Mesothelial cell of epicardium (in vitro differentiated cells): ENCODE measurements at places on chromosomes 2 and 18. TPM values are rescaled to one million over a fixed set of nuclear protein-coding genes. Genes with fewer than 3 reads are reported as not detected.

- DNase-seq = peak; percentile 34
Measured at GRCh38 chr2:224584785-224585210, 365 bp downstream of the CUL3 start.

DNA sequence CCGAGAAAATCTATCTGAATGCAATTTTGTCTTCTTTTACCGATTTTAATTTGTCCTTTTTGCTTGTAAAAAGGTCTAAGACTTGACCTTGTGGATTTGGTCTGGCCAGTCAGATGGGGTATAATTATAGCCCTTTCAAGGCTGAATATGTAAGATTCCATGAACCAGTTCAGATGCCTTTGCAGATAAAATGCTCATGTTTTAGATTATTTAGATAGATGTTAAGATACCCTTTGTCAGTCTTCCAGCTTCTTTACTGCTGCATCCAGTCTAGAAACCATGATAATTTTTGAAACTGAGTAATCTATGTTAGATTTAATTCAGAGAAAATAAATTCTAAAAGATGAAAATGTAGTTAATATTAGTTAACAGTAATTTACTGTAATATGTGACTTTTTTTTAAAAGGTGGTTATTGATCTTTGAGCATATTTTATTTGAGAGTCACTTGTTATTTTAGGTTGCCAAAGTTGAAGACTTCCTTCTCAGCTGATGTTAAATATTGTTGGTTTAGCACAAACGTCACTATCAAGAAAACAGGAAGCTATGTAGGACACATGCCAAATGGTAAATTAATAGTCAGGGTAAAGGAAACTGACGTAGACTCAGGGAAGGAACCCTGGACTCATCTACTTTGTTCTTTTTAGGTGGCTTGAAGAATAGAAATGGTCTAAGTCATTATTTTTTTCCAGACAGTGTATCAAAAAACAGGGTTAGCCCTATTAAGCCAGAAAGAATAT lies 29.8 kb downstream of the BABAM2 start:
- DNase-seq = no peak

- no peak for DNase-seq
Measured at GRCh38 chr2:109507828-109508227, 105.9 kb downstream of the SEPTIN10 start.

Gene RRM2
- total RNA-seq = 30.8 to 35.7 TPM (median 32.7 TPM) in 3 replicates

DNA sequence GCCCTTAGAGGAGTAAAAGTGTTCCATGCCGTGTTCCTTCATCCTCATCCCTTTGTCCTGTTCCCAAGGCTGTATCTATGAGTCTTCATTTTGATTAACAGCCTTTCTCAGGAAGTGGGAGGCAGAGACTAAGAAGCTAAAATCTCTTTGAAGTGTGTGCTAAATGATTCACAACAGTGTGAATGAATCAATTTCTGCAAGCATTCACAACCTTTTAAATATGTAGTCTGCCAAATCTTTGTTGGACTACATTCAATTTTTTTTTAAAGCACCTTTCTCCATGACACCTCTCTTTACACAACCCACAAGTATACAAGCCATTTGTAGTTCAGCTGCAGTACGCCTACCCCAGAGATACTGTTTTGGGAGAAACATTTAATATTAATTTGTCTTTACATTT lies 408.6 kb upstream of the FANCL start:
- DNase-seq = no peak

Gene SPIRE1
- total RNA-seq = 24.2 to 27.4 TPM (median 25.1 TPM) in 3 replicates

DNA sequence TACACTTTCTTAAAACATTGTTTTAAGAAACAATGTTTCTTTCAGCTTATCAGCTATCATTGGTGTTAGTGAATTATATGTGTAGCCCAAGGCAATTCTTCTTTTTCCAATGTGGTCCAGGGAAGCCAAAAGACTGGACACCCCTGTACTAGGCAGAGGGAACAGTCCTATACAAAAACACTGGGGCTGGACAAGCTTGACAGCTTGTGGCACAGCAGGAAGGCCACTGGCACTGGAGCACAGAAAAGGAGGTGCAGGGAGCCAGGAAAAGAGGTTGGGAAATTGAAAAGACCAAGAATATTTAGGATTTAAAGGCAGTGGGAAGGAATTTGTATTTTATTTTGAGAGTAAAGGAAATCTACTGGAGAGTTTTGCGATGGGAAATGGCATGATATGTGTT lies 47.7 kb downstream of the SRD5A2 start:
- DNase-seq = no peak

Gene ST6GAL2
- 16.3 to 19.4 TPM (median 19.3 TPM) in 3 replicates for total RNA-seq

Gene IFIH1
- 8.4 to 10.7 TPM (median 9.3 TPM) in 3 replicates for total RNA-seq

GRCh38 chr2:217919781-217920351 lies 82.9 kb downstream of the TNS1 start:
- no peak for DNase-seq

DNA sequence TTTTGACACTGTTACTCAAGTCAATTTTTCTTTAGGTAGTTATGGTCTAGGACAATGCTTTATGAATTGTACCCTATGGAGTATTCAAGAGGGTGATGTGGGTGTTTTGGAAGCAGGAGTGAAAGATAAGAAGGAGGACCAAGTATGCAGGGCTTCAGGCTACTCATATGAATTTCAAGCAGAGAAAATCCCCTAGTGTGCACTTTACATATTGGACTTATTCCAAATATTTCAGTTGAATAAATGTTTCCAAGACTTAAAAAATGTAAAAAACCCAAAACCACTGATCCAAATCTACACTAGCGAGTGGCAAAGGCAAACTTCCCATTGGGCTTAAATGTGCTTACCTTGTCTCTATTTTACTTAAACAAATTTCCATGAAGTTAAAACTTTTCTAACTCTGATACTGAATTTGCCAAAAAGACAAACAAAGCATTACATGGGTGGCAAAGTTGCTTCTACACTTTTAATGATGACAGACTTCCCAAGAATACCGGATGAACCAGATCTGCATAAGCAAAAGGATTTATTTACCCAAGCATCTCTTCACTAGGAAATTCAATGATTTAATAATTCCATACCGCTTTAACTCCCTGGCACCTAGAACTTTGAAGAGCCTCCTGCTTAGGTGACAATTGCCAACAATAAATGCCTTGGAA lies 1233.5 kb upstream of the NXPH2 start:
- DNase-seq = no peak

DNA sequence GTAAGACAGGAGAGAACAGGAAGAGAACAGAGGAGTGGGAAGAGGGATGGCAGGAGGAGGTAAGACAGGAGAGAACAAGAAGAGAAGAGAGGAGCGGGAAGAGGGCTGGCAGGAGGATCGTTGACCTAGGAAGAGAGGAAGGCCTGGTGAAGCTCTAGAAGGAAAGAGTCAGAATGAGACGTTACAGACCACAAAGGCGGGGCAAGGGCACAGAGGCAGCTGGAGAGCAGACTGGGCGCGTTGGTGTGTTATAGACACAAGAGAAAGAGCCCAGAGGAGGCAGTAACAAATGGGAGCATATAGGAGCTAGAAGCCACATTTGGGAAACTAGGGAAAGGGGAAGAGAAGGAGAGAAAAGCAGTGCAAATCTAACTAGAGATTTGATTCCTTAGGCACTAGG lies 26.6 kb downstream of the PTRHD1 start:
- DNase-seq = no peak

Gene CNNM3
- total RNA-seq = 24.9 to 27.5 TPM (median 26.5 TPM) in 3 replicates
